ENCODE measurements at places on chromosomes 3 and 15.

DNA sequence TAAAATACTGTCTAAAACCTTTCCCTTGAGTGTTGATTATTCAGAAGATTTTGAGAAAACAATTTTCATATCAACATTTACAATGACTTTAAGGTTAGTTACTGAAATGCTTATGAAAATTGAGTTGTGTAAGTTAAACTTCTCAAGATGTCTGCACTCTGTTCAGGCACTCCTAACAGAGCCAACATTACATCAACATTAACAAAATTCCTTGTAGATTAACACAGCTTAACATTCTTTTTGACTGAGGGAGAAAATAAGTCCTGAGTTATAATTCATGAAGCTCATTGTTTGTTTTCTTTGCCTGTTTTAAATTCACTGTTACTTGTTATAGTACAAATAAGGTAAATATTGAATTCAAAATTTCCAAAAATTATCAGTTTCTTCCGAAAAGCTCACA, 9.0 kb downstream of the ACKR4 start:
- no peak for DNase-seq

- no peak for DNase-seq
Observed at GRCh38 chr3:29283231-29284119, 2.6 kb downstream of the RBMS3 start.

GRCh38 chr3:194312743-194313281, 38.3 kb downstream of the CPN2 start:
- no peak for DNase-seq

DNA sequence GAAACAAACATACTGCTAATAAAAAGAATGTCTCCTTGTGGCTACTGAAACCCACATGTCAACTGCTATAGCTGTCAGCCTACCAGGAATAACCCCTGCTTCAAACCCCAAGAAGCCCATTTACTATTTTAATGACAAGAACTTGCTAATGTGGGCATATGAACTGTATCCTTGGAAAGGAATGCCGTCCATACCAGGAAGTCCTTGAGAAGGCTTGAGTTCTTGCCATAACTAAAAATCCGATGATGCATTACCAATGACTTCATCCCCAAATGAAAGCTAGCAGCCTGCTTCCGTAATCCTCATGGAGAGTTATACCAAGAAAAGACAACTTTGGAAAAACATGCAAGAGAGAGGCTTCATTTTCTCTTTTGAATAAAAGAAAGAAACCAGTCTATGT, 34.8 kb downstream of the MINDY4B start:
- DNase-seq, result no peak

GRCh38 chr15:50828610-50829206, 63.2 kb upstream of the SPPL2A start:
- DNase-seq, result no peak

DNA sequence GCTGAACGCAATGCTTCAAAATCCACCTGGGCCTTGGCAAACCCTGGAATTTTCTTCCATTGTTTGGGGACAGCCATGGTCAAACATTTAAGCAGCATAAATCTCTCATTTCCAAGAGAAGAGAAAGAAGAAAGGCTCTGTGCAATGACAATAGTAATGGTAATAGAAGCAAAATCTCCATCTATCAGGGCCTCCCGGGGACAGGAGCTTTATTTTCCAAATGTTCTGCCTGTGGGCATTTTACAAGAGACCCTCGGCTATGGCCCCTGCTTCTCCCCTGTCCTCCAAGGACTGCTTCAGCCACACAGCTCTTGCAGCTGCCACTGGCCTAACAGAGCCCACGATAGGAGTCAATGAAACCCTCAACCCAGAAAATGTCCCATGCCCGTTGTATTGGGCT, 12.7 kb upstream of the FAM240A start:
- no peak for DNase-seq

DNA sequence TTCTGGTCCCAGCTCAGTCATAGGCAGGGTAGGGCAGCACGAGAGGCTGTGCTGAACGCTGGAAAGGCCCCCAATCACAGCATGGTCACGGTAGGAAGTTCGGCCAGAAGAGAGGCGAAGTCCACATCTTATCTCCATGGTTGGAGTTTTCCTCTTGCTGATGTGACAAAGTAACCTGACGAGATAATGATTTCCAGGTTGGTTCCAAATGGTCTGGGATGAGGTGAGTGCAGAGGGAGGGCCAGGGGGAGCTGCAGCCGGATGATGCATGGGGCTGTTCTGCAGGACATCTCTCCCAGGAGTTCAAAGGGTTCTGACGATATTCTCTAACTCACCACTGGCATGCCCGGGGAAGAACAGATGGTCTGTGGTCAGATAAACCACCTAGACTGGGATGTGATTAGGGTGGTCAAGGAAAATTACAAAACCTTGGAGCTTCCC, 83.2 kb upstream of the WNT5A start:
- no peak for DNase-seq

DNA sequence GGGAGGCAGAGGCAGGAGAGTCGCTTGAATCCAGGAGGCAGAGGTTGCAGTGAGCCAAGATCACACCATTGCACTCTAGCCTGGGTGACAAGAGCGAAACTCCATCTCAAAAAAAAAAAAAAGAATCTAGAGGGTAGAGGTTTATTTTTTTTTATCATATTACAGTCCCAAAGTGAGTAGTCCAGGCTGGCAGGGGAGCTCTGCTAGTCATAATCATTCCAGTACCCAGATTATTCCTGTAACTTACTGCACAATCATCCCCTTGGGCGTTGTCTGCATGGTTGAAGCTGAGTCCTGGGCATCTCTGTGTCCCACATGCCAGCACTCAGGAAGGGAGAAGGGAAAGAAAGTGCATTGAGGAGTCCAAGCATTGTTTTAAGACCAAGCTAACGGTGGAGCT, 8.5 kb downstream of the CRELD1 start:
- no peak for DNase-seq

- DNase-seq, result no peak
Observed at GRCh38 chr3:59540696-59541095, 490.9 kb upstream of the CFAP20DC start.

GRCh38 chr3:129197321-129197720, 13.6 kb upstream of the CNBP start:
- no peak for DNase-seq

GRCh38 chr3:182268711-182269110, 524.6 kb upstream of the ATP11B start:
- no peak for DNase-seq

DNA sequence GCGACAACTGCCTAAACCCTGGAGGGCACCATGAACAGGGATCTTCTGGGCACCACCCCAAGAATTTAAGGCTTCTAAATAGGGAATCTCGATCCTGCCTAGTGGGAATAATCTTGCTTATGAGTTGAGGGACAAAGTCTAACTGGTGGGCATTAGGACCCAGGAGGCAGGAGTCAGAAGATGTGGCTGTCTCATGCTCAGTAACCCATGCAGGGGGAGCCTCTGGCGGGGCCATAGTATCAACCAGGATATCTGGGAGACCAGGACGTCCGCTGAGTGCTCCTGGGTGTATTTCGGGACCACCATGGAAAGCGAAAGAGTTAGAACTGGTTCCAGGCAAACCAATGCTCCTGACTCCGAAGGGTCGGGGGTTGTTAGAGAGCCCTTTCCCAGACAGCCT, 356.1 kb downstream of the OTOL1 start:
- no peak for DNase-seq

GRCh38 chr3:160027541-160028195, 39.0 kb downstream of the IL12A start:
- no peak for DNase-seq

DNA sequence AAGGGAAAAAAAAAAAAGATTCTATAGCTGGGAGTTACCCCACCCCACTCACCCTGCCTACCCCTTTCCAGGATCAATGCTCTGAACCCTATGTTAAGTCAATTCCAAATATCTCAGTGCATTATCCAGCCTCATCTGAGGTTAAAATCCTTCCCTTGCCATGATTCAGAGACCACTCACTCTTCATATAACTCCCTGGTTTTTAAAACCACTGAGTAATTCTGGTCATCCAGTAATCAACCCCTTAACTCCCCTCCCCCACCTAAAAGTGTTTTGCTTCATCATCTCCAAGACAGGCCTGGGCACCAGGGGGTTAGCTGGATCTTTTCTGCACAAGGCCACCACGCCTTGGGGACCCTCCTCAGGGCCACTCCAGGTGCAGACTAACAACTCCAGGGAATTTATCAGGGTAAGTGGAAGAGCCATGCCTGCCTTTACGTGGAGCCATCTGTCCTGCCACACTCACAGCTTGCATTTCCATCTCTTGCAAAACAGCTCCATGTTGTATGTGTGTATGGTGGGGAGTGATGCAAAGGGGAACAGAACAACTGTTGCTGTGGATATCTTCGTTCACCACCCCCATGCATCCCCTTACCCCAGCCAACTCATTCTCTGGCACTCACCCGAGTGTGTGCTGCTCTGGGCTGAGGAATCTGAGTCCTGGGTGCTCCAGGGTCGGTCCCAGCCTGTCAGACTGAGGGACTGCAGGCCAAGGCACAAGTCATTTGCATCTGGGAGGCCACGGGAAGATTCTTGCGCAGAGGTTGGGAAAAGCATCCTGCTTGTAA, 30.7 kb upstream of the RPS17 start:
- no peak for DNase-seq

DNA sequence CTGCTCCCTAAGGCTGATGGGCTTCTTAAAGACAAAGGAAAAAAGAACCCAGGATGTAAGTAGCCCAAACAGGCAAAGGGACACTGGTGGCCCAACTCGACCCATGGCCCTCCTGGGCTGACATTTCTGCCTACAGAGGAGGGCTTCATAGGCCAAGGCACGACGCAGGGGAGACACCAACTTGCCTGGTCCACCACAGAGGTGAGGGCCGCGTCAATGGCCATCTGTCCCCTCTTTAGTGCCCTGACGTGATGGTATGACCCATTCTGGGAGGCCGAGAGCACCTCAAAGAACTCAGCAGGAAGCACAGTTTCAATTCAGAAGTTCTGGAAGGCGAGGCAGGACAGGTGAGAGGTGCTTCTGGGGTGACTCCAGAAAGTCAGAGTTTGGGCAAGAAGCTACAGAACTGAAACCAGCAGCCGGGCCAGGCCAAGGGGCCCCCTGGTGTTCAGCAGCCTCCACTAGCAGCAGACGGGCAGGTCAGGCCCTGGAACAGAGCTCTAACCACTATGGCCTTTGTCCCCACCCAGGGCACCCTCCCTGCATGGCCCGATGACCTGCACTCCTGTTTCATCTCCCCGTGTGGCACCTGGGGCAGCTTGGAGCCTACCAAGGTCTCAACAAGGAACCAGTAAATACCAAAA, 45.1 kb downstream of the HMCES start:
- no peak for DNase-seq

- no peak for DNase-seq
Observed at GRCh38 chr3:181710345-181711291, 1.1 kb upstream of the SOX2 start.

GRCh38 chr3:46576879-46577278, 10.8 kb upstream of the LRRC2 start:
- DNase-seq, result no peak

DNA sequence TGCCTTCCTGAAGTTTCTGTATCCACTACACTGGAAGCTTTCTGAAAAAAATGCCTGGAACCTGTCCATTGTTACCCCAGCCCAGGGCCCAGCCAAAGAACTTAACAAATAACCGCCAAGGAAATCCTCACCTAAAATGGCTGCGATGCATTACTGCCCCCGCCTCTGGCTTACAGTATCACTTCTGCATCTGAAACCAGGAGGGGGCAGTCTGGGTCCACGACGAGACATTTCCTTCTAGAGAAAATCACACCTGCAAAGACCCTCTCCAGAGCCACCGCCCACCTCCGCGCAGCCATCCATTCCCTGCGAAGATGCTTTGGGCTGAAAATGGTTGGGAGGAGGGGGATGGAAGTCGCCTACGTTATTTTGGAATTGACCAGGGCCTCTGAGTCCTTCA, 22.4 kb upstream of the CELF6 start:
- no peak for DNase-seq

DNA sequence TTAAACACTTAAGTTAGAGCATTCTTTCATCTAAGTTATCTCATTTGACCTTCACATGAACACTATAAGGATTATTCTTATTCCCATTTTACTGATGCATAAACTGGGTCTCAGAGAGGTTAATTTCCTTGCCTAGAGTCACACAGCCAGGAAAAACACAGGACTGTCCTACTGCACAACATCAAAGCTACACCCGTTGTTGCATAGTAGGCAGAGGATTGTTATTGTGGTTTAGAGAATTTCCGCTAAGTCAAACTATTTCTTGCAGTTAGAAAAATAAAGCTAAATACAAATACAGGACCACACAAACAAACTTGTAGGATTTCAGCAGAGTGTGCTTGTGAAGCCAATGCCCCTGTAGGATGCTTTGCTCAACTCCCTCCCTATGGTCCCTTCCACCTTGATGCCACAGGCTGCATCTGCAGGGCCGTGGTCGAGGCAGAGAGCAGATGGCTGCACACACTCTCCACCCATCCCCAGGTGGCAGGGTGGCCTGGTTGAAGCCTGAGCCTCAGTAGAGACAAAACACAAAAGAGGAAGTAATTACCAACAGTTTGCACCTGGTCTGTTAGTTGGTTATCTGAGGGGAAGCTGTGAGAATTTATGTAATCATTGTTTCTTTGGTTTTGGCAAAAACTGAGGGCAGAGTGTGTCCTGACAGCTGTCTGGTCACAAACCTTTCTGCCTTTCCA, 41.1 kb upstream of the SKOR1 start:
- DNase-seq, result no peak
